ENCODE measurements at places on chromosomes 3 and 15.
A peak's percentile ranks its signal among the peaks of the same experiment; 100 is the strongest.

- no peak for DNase-seq
These were observed 180.2 kb upstream of the CBLB start for GRCh38 chr3:106048946-106049481.

- no peak for DNase-seq
These were observed 496.0 kb upstream of the RGMA start for GRCh38 chr15:93585012-93585411.

- no peak for DNase-seq
These were observed 15.3 kb upstream of the MYLK start for GRCh38 chr3:123899300-123899865.

DNA sequence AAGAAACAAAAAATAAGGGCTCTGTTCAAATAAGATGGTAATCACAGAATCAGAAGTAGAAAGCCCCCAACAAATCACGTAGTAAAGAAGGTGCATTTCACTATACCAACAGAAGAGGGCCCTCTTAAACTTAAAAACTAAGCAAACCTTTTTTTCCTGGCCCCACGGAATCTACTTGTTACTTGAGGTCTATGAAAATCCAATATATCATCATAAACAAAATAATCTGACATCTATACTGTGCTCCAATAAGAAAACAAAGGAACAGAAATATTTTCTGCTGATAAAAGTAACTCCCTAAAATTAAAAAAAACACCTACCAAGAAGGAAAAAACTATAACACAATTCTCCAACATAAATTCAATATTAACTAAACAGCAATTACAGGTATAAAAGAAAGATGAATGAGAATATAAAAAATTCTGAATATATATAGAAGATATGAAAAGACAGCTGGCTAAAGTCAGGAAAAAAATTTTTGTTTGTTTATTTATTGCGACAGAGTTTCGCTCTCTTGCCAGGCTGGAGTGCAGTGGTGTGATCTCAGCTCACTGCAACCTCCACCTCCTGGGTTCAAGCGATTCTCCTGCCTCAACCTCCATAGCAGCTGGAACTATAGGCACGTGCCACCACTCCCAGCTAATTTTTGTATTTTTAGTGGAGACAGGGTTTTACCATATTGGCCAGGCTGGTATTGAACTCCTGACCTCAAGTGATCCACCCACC lies 81.8 kb downstream of the CLASP2 start:
- no peak for DNase-seq

DNA sequence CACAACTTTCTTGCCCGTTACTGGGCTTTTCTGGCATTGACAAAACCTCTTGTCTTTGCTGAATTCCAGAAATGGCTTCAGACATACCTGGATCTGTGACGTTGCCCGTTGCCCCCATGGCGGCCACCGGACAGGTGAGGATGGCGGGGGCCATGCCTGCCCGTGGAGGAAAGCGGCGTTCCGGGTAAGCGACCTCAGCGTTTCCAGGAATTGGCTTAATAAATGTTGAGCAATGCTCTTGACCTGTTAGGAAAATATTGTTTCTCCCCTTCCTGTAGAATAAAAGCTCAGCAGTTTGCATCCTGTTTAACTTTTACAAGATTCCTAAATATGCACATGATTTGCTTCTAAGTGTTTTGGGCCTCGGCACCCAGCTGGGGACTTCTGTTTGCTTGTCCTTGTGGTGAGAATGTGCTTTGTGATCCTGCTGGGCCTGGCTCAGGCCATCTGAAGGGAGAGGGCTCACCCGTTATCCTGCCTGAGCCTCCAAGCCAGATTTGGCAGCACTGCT lies 46.7 kb downstream of the ARNT2 start:
- no peak for DNase-seq

GRCh38 chr15:66071921-66072295 lies 181.6 kb downstream of the MEGF11 start:
- DNase-seq = no peak

DNA sequence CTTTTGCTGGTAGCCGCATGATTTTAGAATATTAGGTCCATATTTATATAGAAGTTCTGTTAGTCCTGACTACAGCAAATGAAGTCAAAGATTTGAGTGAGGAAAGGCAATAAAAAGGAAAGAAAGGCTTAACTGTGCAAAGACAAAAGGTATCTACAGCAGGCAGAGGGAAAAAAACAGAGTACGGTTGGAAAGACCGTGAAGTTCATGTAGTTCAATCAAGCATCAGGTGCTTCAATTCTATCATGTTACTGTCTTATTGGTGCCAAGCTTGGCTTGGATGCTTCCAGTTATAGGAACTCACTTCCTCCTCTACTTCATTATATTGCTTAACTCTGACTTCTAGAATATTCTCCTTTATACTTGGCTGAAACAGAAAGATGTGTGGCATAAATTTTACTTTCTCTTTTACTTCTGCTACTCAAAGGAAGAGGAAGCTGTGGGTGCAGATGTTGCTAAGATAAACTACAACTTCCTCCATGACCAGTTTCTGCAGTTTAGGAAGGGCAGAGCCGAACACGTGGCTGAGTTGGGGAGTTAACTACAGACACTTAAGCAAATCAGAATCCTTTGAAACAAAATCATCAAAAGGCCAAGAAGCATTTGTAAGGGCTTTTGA lies 72.6 kb upstream of the ZBED2 start:
- DNase-seq = peak; percentile 25

DNA sequence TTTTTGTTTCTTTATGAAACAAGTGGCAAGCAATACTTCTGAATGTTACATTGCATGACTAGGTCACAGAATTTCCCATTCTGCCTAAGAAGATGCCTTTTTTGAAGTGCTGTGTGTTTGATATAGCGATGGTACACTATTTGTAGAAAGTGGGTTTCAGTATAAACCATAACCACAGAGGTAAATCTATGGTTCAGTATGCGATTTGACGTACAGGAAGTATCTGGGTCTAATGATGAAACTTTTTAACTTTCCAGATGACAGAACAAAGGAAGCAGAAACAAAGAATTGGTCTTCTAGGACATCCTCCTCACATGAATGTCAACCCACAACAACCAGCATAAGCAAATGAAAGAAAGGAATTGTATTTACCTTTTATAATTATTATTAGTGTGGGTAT lies 133.4 kb upstream of the BHLHE40 start:
- DNase-seq = no peak

DNA sequence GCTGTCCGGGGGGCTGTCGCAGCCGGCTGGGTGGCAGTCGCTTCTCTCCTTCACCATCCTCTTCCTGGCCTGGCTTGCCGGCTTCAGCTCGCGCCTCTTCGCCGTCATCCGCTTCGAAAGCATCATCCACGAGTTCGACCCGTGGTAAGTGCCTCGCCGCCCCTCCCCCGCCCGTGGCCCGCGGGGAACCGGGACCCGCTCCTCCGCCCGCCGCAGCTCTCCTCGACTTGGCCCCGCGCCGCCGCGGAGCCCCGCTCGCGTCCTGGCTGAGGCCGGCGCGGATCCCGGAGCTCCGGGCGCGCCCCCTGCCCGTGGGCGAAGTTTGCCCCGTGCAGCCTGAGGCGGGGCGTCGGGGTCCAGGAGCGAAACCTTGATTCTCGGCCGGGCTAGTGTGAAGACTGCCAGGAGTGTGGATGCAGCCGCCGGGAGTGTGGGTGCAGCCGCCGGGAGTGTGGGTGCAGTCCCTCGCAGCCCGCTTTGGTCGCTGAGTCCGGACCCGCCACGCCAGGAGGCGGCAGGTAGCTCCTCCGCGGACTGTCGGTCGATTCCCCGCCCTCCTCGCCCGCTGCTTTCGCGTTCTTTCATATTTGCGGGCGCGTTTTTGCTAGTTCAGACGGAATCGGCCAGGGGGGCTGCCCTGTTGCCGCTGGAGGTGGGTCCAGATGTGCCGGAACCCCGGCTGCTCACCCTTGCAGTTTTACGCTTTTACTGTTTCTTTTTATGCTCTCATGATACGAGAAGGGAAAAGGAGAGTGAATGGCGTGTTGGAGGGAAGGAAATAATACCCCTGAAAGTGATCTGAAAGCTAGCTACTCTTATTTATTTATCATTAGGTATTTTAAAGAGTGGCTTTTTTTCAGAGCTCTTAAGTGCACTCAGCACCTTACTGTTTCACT lies 692 bp downstream of the STT3B start:
- DNase-seq = peak; percentile 65

DNA sequence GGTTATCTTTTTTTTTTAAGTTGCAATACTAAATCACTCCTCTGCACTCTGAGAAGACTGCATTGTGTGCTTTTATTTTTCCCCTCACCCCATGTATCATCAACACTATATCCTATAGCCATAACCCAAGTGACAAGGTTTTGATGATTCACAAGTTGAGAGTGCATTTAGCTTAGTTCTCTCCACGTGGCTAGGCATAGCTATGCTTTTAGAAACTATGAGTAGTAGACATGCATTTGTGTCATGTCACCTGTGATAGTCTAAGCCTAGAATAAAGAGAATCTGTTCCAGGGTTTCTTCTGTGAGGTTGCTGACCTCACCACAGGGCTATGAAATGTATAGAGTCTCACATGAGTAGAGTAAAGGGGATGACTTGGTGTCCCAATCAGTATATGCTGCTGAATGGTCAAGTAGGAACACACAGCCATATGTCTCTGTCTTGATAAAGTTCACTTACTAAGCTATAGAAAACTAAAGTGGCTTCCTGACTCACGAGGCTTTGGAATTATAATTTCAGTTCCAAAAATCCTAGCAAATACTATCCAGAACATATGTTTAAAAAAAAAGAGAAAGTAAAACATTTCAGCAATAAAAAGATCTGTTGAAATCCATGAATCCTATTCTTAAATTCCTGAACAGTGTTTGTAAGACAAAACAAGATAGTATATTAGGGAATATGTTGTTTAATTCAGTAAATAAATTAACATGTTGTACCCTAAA lies 206.3 kb downstream of the LSAMP start:
- DNase-seq = no peak

DNA sequence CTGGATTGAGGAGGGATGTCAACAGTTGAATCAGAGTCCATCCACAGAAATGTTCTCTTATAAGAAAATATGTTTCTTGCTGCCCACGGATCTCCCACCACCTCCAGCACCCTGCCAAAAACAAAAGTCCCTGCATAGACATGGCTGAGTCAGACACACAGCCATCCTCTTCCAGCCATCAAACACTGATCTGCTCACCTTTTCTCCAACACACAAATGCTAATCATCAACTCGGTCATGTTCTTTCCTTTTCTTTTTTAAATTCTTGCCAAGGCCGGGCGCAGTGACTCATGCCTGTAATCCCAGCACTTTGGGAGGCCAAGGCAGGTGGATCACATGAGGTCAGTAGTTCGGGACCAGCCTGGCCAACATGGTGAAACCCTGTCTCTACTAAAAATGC lies 110.7 kb upstream of the IL12A start:
- no peak for DNase-seq

DNA sequence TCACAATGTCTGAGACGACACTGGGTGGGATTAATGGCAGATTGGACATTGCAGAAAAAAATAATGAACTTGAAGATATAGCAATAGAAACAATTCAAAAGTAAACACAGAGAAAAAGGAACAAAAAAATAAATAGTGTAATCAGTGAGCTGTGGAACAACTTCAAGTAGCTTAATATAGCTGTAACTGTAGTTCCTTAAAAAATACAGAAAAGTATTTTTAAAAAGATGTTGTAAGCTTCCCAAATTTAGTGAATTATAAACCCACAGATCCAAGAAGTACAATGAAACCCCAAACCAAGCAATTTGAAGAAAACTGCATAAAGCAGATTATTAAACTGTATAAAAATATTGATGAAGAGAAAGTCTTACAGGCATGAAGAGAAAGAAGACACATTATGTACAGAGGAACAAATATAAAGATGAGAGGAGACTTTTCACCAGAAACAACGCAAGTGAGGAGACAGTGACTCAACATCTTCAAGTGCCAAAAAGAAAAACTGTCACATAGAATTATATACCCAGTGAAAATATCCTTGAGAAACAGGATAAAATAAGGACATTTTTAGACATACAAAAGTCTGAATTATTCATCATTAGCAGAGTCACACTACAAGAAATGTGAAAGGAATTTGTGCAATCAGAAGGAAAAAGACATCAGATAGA lies 176.4 kb downstream of the NFKBIZ start:
- DNase-seq = no peak

GRCh38 chr3:36738702-36739101 lies 25.7 kb downstream of the DCLK3 start:
- no peak for DNase-seq

DNA sequence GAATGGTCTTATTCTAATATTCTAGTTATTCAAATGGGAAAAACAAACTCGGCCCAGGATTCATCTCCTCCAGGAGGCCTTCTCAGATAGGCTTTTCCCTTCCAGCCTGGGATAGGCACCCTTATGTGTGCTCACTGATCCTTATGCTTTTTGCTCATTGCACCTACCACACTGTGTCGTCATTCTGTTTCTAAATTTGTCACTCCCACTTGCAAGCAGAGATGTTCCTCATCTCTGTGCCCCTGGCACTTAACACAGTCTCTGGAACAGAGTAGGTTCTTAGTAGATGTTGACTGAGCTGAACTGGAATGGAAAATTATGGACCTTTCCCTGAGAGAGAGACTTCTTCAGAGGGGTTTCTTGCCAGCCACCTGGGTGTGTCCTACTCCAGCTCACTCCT lies 18.7 kb upstream of the SPG11 start:
- no peak for DNase-seq

DNA sequence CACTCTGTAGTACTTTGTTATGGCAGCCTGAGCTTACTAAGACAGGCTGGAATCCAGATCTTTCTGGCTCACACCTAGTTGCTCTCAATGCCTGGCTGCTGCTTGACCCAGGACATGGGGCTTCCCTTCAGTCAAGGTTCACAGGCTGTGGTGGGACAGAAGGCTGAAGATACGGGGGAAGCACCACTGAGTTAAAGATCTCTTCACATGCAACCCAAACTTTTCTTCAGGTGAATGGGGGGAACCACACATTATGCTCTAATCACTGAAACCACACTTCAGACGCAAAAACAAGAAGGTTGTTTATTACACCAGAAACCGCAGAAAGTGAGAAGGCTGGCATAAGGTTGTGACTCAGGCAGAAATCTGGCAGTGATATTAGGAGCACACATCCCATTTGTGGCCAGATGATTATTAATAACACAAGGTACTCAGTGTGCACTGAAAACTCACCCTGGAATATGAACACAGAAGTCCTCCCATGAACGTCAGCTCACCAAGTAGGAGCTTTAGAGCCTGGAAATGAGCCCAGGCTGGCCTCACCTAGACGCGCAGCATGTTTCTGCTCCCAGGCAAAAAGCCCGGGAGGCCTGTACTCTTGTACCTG lies 230.5 kb upstream of the CHRNA7 start:
- DNase-seq = no peak

All from memory B cell (primary cell).